ENCODE measurements at places on chromosomes 13 and 19.

GRCh38 chr19:38852231-38853044 lies 2.7 kb upstream of the HNRNPL start:
- peak; percentile 87 for DNase-seq

- peak; percentile 40 for DNase-seq
These were observed 65.3 kb upstream of the RXFP2 start for GRCh38 chr13:31674051-31674450.

GRCh38 chr13:35139591-35139990 lies 197.5 kb downstream of the NBEA start:
- peak; percentile 49 for DNase-seq

- no peak for DNase-seq
These were observed 44.3 kb upstream of the CNMD start for GRCh38 chr13:52783943-52784342.

GRCh38 chr19:18761531-18762110 lies 29.5 kb downstream of the COMP start:
- DNase-seq = no peak

GRCh38 chr13:85819513-85819912 lies 20.3 kb upstream of the SLITRK6 start:
- no peak for DNase-seq

DNA sequence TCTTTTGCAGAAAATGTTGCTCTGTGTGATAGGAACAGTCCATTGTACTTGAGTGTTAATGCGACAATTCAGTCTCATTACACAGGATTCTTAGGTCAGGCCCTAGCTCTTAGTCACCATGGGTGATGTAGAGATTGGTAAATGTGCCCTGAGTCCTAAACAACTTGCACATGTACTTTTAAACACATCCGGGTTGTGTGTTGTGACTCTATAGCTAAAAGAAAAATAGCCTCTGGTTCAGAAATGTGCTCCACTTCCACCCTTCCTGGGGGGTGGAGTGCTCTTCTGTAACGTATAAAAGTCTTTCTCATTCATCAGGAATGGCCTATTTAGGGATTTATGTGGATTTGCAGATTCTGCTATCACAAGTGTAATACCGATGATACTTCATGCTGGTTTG lies 5.2 kb downstream of the SPATA13 start:
- peak; percentile 94 for DNase-seq

DNA sequence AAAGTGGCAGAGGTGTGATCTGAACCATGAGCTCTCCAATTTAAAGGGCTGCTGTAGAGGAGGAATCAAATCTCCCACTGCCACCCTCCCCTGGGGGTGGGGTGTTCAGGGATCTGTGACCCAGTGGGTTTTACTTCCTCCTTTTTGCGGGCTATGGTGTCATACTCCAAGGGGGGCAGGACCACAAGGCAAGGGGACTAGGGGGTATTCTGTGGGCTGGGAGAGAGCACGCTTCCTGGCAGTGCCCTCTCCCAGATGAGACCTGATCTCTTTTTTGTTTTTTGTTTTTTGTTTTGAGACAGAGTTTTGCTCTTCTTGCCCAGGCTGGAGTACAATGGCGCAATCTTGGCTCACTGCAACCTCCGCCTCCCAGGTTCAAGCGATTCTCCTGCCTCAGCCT lies 10.3 kb downstream of the PLD3 start:
- DNase-seq = no peak

DNA sequence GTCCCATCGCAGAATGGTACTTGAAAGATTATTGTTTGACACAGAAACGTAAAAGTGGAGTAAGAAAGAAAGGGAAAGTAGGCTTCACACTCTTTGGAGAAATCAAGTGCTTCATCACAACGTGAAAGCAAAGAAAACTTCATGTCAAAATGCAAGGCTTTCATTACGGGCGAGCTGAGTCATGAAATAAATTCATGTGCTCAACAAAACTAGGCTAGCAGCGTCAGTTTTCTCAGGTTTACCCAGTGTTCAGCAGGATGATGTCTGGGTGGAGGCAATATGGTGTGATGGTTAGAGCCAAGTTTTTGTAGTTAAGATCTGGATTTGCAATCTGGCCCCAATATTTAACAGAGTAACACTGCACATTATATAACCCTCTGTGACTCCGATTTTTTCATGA lies 128.0 kb downstream of the TRPC4 start:
- DNase-seq = no peak

- peak; percentile 100 for DNase-seq
These were observed 2.7 kb downstream of the UHRF1 start for GRCh38 chr19:4911786-4912672.

DNA sequence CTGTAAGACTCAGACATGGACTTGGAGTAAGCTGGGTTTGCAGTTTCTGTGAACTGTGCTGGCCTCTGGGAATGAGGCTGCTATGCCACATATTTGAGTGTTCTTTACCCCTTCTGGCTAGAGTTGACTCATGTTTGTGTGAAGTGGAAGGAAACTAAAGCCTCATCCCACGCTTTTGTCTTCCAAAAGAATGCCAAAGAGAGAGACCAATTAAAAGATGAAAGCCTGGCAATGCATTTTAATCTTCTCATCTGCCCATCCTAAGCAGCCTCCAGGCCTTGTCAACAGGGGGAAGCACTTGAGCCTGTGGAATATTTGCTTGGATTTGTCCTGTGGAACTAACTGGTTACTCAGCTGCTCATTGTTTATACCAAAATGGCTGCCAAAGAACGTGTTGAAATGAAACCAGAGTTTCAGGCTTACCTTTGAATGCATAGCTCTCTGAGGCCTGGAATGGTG lies 49.1 kb downstream of the LMO7 start:
- peak; percentile 97 for DNase-seq

GRCh38 chr13:58882516-58882915 lies 1251.0 kb downstream of the PCDH17 start:
- no peak for DNase-seq

DNA sequence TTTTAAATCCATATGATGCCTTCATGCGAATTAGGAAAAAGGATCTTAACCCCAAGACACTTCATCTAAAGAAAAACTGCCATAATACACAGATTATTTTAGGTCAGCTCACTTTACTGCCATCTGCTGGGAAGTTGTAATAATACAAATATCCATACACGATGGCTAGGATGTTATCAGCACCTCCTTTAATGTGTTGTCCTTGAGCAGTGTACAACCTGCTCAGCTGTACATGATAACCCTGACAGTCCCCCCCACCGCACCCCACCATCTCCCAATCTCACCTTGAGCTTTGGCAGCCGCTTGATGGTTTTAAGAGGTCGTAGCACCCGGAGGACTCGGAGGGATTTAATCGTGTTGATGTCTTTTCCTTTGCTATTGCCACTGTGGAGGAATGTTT lies 112.2 kb downstream of the IER2 start:
- peak; percentile 67 for DNase-seq

Measured in EH (cell line).